ENCODE measurements at places on chromosomes 5 and 9. TPM values are rescaled to one million over a fixed set of nuclear protein-coding genes. Genes with fewer than 3 reads are reported as not detected.

GRCh38 chr9:129732946-129733631, 19.8 kb downstream of the PTGES start:
- DNase-seq = no peak

DNA sequence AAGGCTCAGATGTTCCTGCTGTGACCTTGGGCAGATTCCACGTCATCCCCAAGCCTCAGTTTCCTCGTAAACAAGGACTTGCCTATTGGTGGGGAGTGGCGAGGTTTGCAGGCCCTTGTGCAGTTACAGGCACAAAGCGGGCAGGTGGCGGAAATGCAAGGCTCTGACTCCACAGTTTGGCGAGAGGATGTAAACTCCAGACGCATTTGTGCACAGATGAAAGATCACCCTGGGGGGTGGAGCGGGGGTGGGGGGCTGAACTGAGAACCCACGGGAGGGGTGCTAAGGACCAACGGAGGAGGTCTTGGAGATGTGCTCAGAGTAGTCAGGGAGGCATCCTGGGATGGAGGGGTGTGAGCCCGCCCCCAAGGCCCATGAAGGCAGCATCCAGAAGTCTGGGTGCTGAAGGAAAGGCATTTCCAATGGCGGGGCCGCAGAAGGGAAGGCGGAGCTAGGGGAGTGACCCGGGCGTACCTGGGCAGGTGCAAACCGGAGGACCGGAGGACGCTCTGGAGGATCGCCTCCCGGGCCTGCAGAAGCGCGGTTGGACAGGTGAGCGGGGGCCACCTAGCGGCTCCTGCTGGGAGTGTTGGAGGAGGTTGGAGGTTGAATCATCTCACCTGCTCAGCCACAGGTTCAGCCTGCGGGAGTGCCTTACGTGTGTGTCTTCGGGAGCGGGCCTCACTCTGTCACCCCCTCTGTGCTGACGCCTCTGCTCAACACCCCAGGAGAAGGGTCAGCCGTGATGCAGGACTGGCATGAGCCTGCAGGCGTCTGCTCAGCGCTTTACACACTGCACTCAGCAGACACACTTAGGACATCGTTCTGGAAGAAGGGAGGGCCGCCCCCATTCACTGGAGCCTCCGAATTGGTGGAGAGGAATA, 1.9 kb upstream of the FIBCD1 start:
- DNase-seq = peak; percentile 84

- no peak for DNase-seq
Measured at GRCh38 chr5:141431286-141431685, 979 bp downstream of the PCDHGA12 start.

- DNase-seq = peak; percentile 36
Measured at GRCh38 chr9:71514344-71514975, 253.9 kb downstream of the CEMIP2 start.

- DNase-seq = peak; percentile 53
Measured at GRCh38 chr9:84953797-84954705, 284.5 kb downstream of the NTRK2 start.

GRCh38 chr5:80654054-80654390, 430 bp upstream of the MSH3 start:
- no peak for DNase-seq

DNA sequence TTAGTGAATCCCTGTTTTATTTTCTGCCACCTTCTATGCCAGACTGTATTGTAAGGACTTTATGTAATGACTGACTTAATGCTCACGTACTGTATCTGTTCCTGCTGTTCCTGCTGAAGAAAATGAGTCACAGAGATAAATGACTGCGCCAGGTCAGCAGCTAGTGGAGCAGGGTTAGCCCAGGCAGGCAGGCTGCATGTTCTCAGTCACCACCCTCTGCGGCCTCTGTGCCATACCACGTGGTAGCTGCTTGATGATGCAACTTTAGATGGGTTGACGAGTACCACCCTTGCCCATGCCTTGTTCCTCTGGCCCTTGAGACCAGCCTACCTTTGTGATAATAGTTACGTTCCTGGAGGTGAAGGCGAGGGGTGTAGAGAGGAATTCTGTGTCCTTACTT, 161.9 kb downstream of the TRIO start:
- no peak for DNase-seq

DNA sequence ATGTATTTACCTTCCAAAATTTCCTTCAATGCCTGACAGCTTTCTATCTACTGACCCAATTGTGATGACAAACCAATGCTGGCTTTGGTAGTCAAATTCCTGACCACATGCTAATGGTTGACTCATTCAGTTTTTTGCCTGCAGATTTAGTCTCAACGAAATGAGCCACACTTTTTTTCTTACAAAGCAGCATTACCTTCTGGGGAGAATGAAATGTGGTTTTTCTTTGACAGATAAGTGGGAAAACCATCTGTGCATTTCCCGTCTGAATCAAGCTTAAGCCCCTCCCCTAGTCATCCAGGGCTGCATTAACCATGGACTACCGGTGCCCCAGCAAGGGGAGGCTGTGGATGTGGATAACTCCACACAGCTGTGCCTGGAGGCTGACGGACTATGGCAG, 99.6 kb upstream of the TAF11L2 start:
- no peak for DNase-seq

- DNase-seq = no peak
Measured at GRCh38 chr9:121269642-121270254, 1.8 kb downstream of the GSN start.

- no peak for DNase-seq
Measured at GRCh38 chr5:957748-958485, 50.7 kb upstream of the NKD2 start.

DNA sequence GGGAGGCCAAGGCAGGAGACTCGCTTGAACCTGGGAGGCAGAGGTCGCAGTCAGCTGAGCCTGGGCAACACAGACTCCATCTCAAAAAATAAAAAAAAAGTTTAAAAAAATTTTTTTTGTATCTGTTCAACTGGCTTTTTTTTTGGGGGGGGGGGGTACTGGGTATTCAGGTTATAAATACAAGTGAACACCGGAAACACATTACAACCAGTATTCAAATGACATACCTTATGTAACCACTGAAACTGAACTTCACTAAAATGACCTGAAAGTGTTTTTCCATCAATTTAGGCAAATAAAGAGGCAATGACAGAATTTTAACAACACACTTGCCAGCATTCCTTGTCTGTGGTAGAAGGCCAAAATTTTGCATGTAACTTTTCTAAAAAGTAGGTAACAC, 33.5 kb downstream of the STRBP start:
- no peak for DNase-seq

- DNase-seq = no peak
Measured at GRCh38 chr5:59093329-59093728, 510.5 kb downstream of the RAB3C start.

GRCh38 chr5:75948438-75948837, 134.7 kb upstream of the SV2C start:
- DNase-seq = no peak

DNA sequence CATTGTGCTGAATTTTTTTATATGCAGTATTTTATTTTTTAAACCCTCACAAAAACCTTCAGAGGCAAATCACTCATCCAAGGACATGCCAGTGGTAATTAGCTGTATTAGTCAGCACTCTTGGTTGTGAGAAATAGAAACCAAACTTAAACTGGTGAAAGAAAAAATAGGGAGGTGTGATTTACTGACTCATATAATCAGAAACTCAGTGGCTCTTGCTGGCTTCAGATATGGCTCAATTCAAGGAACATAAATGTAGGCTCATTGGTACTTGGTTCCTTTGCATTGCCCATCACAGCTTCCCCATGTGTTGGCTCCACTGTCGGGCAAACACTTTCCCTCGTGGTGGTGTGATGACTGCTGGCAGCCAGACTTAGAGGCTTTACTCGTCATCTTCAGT, 497.2 kb downstream of the MAT2B start:
- DNase-seq = no peak

DNA sequence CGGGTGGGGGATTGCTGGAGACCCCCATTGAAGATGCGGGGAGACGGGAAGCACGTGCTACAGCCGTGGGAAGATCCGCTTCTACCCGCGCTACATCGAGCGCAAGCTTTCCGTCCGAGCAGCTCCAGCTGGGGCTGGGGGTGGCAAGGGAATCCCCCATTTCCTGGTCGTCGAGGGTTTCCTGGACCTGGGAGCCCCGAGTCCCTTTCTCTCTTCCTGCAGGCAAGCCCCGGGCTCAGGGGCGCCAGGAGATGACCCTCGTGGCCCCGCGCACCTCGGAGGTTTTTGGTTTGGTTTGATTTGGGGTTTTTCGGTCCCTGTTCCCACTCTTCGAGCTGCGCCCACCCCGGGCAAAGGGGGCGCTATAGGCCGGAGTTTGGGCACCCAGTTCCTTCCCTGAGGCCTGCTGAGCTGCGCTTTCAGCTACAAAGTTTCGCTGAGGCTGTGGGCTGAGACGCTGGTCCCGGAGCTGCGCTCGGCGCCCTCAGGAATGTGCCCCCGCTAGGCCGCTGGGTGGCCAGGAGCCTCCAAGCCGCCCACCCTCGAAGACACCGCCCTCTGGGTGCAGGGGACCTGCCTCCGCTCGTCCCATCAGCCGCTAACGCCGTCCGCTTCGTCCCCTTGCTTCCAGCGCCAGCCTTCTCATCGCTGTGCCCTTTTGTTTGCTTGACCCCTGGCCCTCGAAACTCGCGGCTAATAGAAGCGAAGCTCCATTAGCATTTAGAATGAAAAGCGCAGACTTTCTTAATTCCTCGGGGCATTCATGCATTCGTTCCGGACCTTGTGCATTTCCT, 2.9 kb downstream of the NR4A3 start:
- peak; percentile 6 for DNase-seq

- DNase-seq = peak; percentile 3
Measured at GRCh38 chr9:113934167-113934828, 58.2 kb downstream of the ZNF618 start.

GRCh38 chr5:74627646-74628279, 12.8 kb downstream of the ENC1 start:
- no peak for DNase-seq

GRCh38 chr5:44334622-44335021, 54.6 kb downstream of the FGF10 start:
- no peak for DNase-seq

DNA sequence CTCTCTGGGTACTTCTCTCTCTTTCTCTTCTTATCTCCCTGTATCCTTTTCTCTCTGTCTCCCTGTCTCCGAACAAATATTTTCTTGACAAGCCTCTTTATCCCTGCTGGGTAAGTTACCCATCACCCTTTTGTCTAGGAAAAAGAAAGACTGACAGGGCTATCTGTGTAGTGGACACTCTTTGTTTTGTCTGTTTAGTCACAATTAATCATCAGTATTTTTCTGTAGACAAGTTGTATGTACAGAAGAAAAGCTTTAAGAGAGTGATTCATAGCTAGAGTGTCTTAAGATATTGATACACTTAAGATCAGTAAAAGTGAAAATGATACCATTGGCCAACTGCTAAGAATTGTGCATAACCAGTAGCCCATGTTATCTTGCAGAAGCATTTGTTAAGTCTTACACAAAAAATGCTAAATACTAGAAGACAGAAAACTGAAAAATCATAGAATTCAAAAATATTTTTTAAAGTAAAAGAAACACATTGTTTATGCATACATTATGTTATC, 1043.8 kb upstream of the EDIL3 start:
- DNase-seq = no peak

SGCD gene
- 3.2 TPM for total RNA-seq

IFNA14 gene
- not detected for total RNA-seq

LCN9 gene
- total RNA-seq = not detected

MAPKAP1 gene
- total RNA-seq = 91.2 TPM

MYMK gene
- not detected for total RNA-seq

ZDHHC11B gene
- 3.0 TPM for total RNA-seq

ANKRD31 gene
- total RNA-seq = 3.7 TPM

NEUROG1 gene
- not detected for total RNA-seq

NMUR2 gene
- total RNA-seq = not detected

NR5A1 gene
- not detected for total RNA-seq

Measured in prostate gland (tissue), 2 donors.